ENCODE measurements at places on chromosomes 13 and 19.
A peak's percentile ranks its signal among the peaks of the same experiment; 100 is the strongest.

DNA sequence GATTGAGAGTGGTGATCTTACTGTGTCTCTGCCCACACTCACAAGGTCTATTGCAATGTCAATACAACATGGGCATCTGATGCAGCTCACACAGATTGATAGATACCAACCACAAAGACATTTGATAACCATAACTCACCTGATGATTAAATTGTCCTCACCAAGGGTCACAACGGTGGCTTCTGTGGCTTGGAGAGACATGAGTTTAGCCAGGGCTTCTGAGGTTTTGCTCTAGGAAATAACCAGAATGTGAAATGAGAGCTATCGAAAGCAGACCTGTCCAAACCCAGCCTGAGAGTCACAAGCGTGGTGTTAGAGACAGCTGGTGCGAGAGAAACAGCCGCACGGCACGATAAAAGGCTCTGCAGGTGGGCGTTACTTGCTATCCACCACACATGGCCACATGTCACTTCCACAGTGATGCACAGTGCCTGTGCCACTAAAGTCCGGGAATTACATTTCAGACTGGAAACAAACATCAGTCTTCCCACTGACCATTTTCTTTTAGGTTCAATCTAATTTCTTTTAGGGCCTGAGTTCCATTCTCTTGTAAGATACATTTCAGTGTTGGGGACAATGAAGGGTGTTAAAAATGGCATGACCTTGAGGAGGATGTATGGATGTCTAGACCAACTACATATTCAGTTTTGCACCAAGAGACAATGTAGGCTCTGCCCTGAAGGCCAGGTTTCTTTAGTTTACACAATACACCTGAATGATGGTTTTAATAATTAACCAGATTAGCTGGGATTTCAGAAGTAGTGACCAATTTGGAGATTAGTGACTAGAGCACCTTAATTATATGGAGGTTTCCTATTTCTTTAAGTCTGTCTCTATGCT lies 53.7 kb downstream of the ATP7B start:
- DNase-seq, result no peak

DNA sequence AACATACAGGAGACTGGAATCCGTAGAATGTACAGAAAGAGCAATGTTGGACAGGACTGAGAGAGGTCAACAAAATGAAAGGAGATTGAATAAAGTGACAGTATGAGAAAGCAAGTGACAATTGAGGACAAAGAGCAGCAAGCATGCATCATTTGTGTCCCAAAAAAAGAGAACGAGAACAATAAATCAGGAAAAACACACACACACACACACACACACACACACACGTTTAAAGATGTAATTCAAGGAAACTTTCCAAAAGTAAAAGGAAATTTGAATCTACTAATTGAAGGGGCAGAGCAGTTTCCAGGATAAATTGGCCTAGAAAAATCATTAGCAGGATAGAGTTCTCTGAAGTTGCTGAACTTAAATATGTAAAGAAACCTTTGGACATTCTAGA lies 16.9 kb downstream of the DPY19L3 start:
- no peak for DNase-seq

- peak; percentile 94 for DNase-seq
Measured at GRCh38 chr19:4575267-4576015, 16.0 kb upstream of the SEMA6B start.

DNA sequence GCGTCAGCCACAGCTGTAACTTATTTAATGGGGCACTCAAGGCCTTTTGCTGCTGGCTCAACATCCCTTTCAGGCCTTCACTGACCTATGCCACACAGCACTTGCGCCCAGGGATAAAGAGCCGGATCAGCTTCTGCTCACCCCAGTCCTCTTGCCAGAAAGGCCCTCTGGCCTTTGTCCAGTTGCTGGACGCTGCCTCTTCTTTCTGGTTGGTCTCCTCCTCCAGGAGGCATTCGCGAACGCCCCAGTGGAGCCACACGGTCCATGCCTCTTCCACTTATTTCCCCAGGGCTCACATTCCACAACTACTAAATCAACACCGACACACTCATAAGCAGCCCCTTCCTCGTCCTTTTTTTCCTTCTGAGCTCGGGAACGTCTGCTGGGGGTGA lies 3.7 kb upstream of the ZNF329 start:
- peak; percentile 64 for DNase-seq

- no peak for DNase-seq
Measured at GRCh38 chr19:6779206-6779605, 6.7 kb downstream of the VAV1 start.

- DNase-seq, result peak; percentile 96
Measured at GRCh38 chr13:98972627-98973026, 5.2 kb downstream of the DOCK9 start.

DNA sequence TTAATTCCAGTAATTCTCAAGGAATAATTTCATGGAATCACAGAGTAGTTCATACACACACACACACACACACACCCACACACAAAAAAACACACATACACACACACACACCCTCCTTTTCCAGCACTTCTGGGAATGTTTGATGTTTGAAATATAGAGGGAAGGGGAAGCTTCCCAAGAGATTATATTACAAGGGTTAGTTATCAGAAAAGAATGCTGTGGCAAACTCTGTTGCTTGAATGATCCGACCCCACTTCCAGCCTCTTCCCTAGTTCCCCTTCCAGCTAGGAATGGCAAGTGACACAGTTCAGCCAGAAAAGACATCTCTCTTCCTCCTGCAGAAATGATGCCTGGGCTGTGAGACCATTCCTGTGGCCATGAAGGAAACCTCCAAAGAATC lies 49.9 kb downstream of the KCTD12 start:
- peak; percentile 52 for DNase-seq

- DNase-seq, result peak; percentile 56
Measured at GRCh38 chr19:13717194-13717643, 47.1 kb upstream of the MRI1 start.

- no peak for DNase-seq
Measured at GRCh38 chr19:56101746-56102535, 19.2 kb downstream of the ZNF787 start.

- peak; percentile 1 for DNase-seq
Measured at GRCh38 chr13:105773863-105774538, 761.5 kb downstream of the EFNB2 start.

- peak; percentile 51 for DNase-seq
Measured at GRCh38 chr19:5156231-5156986, 184.2 kb downstream of the PTPRS start.

DNA sequence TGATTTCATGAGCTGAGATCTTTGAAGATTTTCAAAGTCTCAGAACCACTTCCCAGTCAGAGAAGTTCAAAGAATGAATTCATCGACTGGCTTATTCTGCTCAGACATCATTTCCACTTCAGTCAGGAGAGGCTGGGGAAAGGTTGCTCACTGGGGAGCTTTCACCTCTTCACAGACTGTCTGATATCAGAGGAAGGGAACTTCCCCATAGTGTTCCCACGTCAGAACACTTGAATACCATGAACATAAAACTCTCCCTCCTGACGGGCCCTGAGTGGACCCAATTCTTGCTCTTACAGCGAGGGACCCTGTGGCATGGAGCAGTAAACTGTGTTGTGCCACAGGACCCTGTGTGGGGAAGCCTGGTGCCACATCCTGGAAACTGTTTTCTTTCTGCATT lies 492.6 kb downstream of the COG6 start:
- no peak for DNase-seq

DNA sequence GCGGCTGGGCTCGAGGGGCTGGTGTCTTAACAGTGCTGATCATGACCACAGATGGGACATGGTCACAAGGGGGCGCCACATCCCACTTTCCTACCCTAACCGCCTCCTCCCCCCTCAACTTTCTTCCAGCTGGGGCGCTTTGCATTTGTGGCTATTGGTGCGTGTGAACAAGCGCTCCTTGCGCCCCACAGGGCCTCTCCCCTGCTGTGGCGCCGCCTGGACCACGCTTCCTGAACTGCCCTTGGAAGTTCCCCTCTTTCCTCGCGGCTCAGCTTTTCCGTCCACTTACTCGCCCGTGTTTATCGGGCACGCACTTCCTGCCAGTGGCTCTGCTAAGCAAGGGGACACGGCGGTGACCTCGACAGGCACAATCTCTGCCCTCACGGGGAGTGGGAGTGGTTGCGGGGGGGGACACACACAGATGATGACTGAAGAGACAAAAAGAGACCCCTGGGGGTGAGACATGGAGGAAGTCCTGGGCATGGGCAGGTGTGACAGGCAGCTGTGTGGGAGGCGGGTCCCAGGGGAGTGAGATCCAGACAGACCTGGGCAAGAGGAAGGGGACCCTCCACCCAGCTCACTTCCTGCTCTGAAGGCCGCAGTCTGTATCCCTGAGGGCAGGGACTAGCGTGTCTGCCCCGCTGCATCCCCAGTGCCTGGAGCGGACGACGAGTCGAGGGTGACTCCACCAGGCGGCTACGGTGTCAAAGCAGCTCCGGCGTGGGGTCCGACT lies 40.3 kb downstream of the ZNF787 start:
- peak; percentile 77 for DNase-seq

- DNase-seq, result peak; percentile 45
Measured at GRCh38 chr13:83940742-83941141, 58.5 kb upstream of the SLITRK1 start.

- no peak for DNase-seq
Measured at GRCh38 chr13:31929031-31929770, 102.4 kb upstream of the FRY start.

DNA sequence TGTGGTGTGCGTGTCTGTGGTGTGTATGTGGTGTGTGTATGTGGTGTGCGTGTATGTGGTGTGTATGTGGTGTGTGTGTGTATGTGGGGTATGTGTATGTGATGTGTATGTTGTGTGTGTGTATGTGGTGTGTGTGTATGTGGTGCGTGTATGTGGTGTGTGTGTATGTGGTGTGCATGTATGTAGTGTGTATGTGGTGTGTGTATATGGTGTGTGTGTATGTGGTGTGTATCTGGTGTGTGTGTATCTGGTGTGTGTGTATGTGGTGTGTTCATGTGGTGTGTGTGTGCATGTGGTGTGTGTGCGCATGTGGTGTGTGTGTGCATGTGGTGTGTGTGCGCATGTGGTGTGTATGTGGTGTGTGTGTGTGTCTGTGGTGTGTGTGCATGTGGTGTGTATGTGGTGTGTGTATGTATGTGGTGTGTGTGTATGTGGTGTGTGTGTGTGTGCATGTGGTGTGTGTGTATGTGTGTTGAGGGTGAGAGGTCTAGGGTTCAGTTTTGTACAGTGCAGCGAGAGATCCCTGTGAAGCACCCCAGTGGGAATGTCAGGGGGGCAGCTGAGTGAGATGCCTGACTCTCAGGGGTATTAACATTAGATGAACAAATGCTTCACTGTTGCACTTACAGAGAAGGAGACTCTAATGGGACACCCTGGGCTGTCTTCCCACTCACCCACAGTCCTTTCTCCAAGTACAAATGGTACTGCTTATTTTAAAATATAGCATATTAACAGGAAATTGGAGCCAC lies 61.3 kb upstream of the MEDAG start:
- DNase-seq, result no peak
